T1000 (cell line): ENCODE measurements at places on chromosomes 12 and 14.
A peak's percentile ranks its signal among the peaks of the same experiment; 100 is the strongest.

GRCh38 chr12:12047682-12048081 lies 23.1 kb upstream of the BCL2L14 start:
- DNase-seq, result no peak

- no peak for DNase-seq
Observed at GRCh38 chr14:99057576-99058083, 214.4 kb downstream of the BCL11B start.

DNA sequence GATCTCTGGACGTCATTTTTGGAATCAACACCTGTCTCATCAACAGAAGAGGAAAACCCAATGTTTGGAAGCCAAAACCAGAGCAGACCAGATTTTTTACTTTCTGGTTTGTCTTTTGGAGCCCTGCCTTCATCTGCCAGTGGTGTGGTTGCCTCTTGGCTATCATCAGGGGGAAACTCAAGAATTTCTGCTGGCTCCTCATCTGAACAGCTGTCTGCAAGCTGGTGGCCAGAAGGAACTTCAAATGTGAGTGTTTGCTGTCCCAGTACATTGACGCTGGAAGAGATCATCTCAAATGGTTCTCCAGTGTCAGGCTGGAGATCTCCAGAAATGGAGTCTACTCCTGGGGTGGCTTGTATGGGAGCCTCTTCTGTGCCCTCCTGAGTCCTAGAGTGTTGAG lies 13.8 kb downstream of the PLD4 start:
- DNase-seq, result no peak

- no peak for DNase-seq
Observed at GRCh38 chr14:59182641-59183040, 5.8 kb upstream of the DAAM1 start.

- no peak for DNase-seq
Observed at GRCh38 chr12:9634177-9634803, 26.6 kb upstream of the KLRB1 start.

DNA sequence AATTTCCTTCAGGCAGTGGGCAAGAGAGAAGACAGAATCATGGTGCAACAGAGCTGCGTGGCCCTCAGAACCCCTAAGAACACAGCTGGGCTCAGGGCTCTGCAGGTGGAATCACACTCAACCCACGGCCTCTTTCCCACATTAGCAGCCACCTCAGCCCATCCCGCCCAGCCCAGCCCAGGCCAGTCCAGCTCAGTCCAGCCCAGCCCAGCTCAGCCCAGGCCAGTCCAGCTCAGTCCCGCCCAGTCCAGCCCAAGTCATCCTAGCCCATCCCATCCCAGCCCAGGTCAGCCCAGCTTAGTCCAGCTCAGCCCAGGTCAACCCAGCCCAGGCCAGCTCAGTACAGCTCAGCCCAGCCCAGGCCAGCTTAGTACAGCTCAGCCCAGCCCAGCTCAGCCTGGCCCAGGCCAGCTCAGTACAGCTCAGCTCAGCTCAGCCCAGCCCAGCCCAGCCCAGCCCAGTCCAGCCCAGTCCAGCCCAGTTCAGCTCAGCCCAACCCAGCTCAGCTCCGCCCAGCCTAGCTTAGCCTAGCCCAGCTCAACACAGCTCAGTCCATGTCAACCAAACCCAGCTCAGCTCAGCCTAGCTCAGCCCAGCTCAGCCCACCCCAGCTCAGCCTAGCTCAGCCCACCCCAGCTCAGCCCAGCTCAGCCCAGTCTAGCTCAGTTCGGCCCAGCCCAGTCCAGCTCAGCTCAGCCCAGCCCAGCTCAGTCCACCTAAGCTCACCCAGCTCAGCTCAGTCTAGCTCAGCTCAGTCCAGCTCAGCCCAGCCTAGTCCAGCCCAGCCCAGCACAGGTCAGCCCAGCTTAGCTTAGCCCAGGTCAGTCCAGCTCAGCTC lies 183.1 kb downstream of the TMEM121 start:
- DNase-seq, result no peak

GRCh38 chr12:52308806-52309425 lies 12.3 kb downstream of the KRT83 start:
- no peak for DNase-seq

GRCh38 chr12:34033628-34034296 lies 11.5 kb downstream of the ALG10 start:
- DNase-seq, result no peak

- DNase-seq, result no peak
Observed at GRCh38 chr12:94790370-94790769, 140.0 kb upstream of the TMCC3 start.

DNA sequence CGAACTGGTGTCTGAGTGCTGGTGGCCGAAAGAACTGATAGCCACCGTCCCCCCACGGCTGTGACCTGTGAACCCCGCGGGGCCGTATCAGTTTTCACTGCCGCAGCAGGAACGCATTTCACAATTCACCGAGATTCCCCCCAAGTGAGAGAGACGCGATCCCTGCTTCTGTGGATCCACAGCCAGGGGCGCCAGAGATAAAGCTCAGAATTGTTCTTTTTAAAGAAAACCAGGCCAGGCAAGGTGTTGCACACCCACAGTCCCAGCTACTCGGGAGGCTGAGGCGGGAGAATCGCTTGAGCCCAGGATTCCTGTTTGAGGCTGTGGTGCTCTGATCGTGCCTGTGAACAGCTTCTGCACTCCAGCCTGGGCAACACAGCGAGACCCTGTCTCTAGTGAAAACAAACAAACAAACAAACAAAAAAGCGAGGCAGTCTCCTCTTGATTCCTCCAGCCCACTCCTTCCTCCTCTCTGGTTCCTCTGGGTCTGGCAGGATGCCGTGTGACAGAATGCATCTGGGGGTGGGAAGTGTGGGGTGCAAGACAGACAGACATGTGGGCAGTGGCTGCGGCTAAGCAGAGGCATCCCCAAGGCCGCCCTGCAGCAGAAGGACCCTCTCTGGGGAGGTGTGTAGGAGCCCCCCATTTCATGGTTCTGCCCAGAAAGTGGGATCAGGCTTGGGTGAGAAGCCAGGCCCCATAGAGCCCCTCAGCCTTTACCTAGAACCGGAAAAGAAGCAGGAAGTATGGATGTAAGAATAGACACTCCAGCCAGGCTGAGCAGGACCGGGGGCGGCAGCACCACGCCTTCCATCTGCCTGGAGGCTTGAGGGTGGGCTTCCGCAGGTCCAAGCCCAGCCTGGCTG lies 39.2 kb upstream of the PPP1R13B start:
- no peak for DNase-seq

- no peak for DNase-seq
Observed at GRCh38 chr12:95096852-95097251, 23.4 kb upstream of the NR2C1 start.

DNA sequence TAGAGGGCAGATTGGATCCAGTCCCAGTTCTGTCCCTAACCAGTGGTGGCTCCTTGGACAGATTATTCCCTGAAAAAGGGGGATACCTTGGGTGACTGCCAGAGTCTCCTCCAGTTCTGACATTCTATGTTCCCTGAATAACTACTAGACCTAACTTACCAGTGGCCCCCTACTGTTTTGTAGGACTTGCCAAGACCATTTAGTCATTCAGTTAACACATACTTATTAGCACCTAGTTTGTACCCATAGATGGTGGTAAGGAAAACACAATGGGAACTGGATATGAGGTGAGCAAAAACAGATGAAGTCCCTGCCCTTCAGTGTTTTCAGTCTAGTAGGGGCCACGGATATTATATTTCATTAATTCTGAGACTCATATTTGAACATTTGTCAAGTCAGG lies 3.5 kb downstream of the PRPF40B start:
- no peak for DNase-seq

GRCh38 chr12:109775172-109775881 lies 57.9 kb downstream of the TRPV4 start:
- peak; percentile 42 for DNase-seq

- peak; percentile 85 for DNase-seq
Observed at GRCh38 chr12:6167327-6168280, 32.6 kb upstream of the CD9 start.

DNA sequence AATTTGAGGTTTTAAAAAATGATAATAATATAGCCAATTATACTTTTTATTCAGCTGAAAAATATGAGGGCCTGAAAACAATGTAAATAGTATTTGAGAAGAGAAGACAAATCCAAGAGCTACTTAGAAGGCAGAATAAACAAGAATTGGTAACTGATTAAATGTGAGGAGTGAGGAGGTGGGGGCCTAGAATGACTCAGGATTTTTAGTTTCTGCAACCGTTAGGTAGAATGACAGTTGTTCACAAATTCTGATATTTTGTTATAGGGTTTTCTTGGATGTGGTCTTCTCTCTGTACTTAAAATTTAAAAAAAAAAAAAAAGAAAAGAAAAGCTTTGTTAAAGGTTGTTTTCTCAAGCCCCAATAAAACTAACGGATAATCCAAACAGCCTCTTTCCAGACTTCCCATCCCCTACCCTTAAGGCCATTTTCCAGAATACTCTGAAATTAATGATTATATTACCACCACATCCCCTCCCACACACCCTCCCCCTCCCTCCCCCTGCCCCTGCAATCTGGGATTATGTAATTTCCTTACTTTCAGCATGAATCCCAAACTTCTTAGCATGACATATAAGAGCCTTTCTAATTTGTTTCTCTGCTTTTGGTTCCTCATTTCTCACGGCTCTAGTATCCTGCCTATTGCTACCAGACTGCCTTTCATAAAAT lies 50.4 kb downstream of the LRP6 start:
- DNase-seq, result no peak
